ENCODE measurements at places on chromosomes 2 and 18.

DNA sequence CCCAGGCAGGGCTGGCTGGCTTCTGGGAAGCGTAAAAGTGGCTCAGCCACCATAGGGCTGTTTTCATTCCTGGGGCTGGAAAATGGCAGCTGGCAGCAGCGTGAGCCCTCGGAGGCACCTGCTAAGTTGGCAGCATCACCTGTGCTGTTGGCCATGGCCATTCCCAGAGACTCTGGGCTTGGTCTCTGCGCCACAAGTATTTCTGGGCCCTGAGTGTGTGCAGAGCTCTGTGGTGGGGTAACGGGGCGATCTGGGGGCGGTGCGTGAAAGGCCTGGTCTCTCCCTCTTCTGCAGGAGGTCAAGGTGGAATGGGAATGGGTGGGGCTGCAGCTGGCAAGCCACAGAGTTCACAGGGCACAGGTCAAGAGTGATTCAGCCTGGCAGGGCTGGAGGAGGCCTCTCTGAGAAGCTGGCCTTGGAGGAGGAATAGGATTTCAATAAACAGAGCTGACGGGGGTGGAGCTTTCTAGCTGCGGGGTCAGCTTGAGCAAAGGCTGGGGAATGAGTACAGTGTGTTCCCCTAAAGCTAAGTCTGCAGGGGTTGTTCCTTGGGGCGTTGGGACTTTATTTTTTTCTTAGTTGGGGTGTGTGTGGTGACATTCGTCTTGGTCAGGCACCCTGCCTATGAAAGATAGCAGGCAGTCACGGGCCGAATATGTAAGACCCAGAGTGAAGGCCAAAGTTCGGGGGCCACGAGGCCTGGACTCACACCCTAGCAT, 10.3 kb upstream of the NTSR2 start:
- no peak for DNase-seq

DNA sequence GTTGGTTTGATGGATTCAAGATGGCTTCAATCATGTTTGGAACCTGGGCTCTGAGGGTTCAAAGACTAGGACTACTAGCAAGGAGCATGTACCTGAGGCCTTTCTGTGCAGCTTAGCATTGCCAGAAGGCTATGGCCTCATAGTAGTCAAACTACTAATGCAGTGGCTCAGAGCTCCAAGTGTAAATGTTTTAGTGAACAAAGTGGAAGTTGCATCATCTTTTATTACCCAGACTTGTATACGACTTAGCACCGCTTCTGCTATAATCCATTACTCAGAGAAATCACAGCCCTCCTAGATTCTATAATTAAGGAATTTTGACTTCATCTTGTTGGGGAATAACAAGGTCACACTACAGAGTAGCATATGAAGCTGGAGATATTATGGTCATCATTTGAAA, 210.5 kb downstream of the ERBB4 start:
- no peak for DNase-seq

GRCh38 chr2:37920570-37920969, 4.5 kb upstream of the RMDN2 start:
- DNase-seq, result no peak

DNA sequence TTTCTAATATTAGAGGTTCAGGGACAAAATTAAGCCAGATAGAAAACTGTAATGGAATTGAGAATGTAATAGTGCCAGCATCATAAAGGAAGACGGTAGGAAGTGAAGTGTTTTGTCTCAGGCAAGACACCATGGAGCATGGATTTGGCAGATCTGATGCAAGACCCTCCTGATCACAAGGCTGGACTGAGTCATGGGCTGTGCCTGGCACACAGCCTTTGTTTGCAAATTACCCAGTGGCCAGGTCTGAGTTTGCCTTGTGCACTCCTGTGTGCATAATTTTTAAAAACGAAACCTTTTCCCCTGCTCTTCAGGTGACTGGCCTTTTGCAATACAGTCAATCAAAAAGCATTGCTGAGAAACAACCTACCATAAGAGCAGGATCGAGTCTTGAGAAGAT, 2.0 kb upstream of the UPP2 start:
- DNase-seq, result no peak
